ENCODE measurements at places on chromosomes 12 and 14. TPM values are rescaled to one million over a fixed set of nuclear protein-coding genes. Genes with fewer than 3 reads are reported as not detected.

DNA sequence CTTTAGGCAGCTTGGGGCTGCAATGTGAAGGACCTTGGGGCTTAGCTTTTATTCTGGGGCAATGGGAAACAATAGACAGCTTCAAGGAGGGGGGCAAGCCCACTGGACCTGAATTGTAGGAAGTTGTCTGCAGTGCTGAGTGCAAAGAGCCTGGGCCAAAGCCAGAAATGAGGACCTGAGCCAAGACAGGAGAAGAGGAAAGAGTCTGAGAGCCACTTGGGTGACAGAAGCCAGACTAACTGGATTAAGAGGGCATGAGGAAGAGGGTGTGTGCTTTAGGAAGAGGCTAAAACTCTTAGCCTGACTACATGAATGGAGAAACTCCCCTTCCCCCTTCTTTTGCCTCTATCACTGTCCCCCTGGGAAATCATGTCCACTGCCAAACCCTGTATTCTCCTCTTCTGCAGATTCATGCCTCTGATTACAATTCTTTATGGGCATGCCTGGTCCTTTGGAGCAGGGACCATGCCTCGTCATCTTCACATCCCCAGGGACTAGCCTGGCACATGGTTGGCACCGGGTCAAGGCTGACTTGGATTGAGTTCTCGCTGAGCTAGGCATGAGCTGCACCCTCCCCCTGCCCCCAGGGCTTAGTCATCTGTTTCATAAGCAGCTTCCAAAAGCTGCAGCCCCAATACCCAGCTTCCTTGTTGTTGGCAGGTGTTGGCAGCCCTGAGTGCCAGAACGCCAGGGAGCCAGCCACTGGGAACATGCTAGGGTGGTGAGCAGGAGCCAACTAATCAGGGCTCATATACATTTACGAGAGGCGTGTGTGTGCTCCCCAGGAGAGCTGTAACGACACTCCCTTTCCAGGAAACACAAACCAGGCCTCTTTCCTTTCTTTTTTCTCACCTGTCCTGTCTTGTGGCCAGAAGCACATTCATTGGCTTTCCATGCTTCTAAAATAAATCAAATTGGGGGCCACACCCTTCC lies 27.7 kb upstream of the JDP2 start:
- H3K36me3 ChIP-seq: no peaks in the 10 kb centered on the region
- no peaks in the 10 kb centered on the region for H3K4me1 ChIP-seq
- no peak overlapping the region for H3K27ac ChIP-seq
- no peaks in the 10 kb centered on the region for H3K27me3 ChIP-seq
- no peak overlapping the region for H3K4me3 ChIP-seq

GRCh38 chr14:104782086-104782807 lies 13.3 kb downstream of the AKT1 start:
- no peak for DNase-seq
- H3K4me3 ChIP-seq: no peak overlapping the region
- H3K36me3 ChIP-seq: peaks cover 30% of the 10 kb centered on the region
- H3K4me1 ChIP-seq: peaks cover 9% of the 10 kb centered on the region

DNA sequence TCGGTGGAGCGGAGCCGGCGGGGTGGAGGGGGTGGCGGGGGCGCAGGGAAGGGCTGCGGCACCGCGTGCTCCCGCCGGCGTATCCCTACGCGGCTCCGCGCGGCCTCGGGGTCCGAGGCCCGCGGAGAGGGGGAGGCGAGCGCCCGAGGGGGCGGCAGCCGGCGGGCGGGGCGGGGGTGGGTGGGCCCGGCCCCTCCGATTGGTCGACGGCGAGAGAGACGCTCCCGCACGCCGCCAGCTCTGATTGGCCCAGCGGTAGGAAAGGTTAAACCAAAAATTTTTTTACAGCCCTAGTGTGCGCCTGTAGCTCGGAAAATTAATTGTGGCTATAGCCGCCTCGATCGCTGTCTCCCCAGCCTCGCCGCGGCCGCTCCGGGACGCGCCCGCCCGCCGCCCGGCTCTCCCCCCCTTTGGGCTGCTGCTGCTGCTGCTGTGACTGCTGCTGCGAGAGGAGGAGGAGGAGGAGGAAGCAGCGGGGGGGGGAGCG lies at the start of gene FOXG1:
FOXG1 (plus strand) TSS at position 319 of the 487 bp plus-strand sequence. CDS start 493 bp downstream, outside the sequence.
- H3K36me3 ChIP-seq: no peaks in the 10 kb centered on the region
- H3K4me3 ChIP-seq: no peak within 1 kb of the TSS
- no peak for DNase-seq
- H3K27ac ChIP-seq: no peak within 1 kb of the TSS
- H3K27me3 ChIP-seq: peaks cover 7% of the 10 kb centered on the region

DNA sequence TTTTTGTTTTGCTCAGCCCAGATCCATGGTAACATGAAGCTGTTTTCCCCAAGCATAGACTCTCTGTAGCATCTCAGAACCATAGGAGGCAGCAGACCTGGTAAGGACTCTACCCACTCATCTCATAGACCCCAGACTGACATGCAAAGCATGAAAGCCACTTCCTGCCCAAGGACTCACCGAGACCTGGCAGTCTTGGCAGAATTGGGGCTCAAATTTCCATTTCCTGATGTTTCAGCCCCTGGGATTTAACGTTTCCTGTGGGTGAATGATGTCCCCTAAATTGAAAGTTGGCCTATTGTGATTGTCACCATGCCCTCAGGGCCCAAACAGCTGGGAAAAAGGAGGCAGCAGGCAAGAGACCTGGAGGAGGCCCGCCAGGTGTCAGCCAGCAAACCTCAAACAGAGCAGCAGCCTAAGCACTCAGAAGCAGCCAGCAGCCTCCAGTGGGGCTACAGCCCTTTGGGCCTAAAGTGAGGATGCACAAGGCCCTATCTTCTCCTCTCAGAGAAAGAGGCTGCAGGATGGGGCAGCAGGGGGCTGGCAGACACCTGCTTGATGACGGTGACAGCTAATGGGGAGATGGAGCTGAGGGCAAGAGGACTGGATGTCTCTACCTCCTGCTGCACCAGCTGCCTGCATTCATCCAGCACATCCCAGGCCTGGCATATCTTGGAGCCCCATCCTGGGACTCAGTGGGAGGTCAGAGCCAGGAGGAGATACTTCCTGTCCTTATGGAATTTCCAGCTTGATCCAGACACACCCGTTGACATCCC lies 8.5 kb downstream of the KRT85 start:
- H3K36me3 ChIP-seq: no peaks in the 10 kb centered on the region
- H3K4me3 ChIP-seq: no peak overlapping the region
- H3K27me3 ChIP-seq: no peaks in the 10 kb centered on the region
- no peak for DNase-seq

The MTHFD1 gene
- total RNA-seq: 30.2 TPM

The NEK9 gene
- 141 TPM for total RNA-seq

The MYO1A gene
- total RNA-seq: 2.2 TPM
